ENCODE measurements at places on chromosomes 6 and 20. TPM values are rescaled to one million over a fixed set of nuclear protein-coding genes. Genes with fewer than 3 reads are reported as not detected.

- peak; percentile 56 for DNase-seq
Measured at GRCh38 chr6:139932671-139933070, 558.2 kb upstream of the CITED2 start.

DNA sequence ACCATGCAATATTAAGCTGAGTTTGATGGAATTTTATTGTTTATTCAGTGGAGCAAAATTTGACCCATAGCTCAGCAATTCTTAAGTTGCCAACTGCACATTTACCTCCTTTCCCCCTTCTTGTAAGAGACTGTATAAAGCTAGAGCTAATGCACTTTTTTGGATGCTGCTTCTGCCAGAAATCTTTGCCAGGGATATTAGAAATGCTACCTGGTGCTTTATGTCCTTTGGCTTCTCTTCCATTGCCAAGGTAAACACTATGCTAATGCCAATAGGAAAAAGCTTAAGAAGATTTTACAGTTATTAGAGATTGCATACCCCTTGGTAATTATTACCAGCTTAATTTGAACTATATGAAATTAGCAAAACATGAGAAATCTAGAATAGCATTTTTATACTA lies 79.0 kb upstream of the OGFRL1 start:
- DNase-seq, result no peak

- DNase-seq, result no peak
Measured at GRCh38 chr6:21270636-21271201, 322.8 kb upstream of the SOX4 start.

DNA sequence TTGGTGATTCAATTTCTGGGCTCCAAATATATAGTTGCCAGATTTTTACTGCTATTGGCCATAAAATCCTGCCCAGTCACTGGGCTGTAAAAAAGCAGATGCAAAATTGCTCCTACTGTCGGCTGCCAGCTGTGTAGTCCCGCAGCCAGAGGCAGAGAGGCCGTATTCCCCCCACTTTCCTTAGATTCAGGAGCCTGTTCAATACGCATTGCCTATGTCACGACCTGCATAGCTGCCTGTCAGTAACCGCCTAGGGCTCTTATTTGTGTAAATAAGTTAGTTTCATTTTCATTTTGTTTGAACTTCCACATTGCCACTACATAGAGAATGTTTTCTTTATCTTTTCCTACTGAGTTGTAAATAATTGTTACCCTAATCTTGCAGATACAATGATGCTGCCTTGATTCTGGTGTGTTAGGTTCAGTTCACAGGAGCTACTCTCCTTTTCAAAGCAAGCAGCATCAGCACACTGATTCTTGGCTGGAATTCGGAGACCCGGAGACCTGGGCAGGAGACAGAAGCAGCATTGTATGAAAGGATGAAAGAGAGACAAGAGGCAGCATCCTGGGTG lies 46.0 kb upstream of the UST start:
- no peak for DNase-seq

- DNase-seq, result no peak
Measured at GRCh38 chr6:163383912-163384311, 30.6 kb upstream of the QKI start.

The AMD1 gene
- total RNA-seq, result 44.2 TPM

DNA sequence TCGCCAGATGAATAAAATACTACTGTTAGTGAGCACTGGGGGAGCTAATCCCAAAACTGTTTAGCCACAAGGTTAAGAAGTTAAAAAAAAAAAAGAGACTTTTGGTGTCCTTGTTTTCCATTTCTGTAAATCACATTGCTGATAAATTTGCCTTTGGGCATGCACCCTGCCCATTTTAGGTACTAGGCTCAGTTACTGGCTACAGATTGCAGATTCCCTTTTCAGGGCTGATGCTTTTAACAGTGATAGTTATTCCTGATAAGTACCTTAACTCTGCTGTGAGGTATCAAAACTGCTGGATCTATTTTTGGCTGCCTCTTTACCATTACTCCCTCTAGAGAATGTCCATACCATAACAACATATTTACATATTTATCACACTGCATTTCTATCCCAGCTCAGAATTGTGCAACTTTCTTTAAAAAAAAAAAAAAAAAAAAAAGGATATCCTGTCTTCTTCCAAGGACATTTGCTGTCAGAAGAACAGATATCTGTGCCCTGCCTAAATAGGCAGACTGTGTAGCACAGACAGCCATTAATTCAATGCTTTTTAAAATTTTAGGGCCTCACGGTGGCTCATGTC lies 94.5 kb downstream of the SSR1 start:
- no peak for DNase-seq

The TBX18 gene
- 35.3 TPM for total RNA-seq

- DNase-seq, result no peak
Measured at GRCh38 chr6:6881438-6882225, 226.1 kb upstream of the RREB1 start.

The GPX5 gene
- total RNA-seq, result not detected

The LAMA4 gene
- 629 TPM for total RNA-seq

The OR2J3 gene
- not detected for total RNA-seq

DNA sequence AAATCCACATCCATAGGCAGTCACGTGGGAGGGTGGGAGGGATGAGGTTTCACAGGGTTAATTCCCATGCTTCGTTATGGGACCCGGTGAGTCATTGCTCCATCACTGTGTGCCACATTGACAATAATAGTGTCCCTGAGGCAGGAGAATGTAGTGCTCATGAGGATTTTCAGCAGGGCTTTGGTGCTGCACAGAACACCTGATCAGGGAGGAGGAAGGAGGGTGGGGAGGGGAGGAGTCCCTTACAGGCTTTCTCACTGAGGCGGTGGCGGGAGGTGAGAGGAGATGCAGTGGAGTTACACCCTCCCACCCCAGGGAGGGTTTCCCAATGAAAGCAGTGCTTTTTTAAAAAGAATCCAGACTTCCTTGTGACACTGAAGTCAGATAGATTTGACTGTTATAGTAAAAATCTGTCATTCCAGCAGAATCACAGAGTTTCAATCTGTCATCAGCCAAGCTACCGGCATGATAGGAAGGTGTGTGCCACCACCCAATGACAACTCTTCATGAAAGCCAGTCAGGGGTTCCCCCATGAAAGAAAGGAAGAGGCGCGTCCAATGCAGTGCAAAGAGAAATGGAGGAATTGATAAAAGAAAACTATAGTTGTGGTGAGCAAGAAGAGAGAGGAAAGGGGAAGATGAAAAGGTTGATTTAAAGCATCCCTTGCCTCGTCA lies 144.8 kb downstream of the TBC1D7 start:
- DNase-seq, result no peak

The NTSR1 gene
- 0.30 TPM for total RNA-seq

The SLC26A8 gene
- not detected for total RNA-seq

- DNase-seq, result no peak
Measured at GRCh38 chr6:88544986-88545612, 379.0 kb upstream of the CNR1 start.

The FBXO5 gene
- 27.1 TPM for total RNA-seq

DNA sequence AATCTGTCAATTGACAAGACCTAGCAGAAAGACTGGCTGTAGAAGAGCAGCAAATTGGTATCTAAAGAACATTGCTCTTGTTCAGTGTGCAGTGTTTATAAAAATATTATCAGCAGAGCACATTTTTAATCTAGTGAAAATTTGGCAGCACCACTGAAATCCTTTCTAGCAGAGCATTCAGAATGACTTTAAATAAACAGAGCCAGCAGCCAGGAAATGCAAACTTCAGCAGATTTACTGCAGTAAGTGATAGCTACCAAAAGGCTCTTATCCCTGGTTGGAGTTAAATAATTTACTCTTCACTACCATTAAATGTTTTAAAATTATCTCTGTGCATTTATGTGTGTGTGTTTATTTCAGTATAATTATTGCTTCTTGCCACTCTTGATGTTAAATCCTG lies 590.9 kb upstream of the CITED2 start:
- DNase-seq, result peak; percentile 25

DNA sequence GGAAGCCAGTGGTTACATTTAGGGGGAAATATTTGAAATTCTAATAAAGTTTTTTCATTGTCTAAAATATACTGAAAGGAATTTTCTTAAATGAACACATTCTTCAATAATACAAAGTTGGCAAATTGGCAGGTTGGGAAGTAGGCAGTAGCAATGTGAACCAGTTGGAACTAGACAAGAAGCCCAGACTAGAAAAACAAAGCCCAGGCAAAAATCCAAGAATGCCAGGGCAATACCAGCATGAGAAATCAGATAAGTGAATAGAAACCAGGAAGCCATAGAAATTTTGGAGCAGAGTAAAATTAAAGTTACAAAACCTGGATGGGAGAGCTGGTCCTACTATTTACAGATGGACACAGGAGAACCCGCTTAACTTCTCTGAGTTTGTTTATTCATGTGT lies 52.2 kb downstream of the TPBG start:
- no peak for DNase-seq

DNA sequence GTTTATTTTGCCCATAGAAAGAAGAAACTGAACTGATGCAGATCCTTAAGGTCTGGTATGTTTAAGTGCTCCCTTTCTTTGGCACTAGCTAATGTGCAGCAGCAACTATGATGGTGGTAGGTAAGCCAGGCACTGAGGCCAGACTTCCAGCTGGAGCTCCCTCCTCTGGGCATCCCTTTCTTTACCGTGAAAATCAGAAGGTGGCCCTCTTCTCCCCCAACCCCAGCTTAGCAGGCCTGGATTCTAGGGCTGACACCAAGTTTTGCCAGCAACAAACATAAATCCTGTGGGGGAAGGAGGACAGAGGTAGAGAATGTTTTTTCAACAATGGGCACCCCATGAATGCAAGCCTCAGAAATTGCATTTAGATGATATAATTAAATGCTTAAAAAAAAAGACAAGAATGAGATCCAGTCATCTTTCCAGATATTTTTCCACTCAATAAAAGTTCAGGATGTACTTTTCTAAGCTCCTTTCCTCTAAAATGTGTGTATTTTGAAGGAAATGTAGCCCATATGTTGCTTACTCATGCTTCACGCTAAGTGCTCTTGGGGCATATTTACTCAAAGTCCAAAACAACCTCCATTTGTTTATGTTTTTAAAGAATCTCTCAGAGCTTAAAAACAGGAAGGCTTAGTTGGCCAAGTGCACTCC lies 123.9 kb upstream of the NXT1 start:
- peak; percentile 77 for DNase-seq

The NDUFAF4 gene
- total RNA-seq, result 44.6 TPM

DNA sequence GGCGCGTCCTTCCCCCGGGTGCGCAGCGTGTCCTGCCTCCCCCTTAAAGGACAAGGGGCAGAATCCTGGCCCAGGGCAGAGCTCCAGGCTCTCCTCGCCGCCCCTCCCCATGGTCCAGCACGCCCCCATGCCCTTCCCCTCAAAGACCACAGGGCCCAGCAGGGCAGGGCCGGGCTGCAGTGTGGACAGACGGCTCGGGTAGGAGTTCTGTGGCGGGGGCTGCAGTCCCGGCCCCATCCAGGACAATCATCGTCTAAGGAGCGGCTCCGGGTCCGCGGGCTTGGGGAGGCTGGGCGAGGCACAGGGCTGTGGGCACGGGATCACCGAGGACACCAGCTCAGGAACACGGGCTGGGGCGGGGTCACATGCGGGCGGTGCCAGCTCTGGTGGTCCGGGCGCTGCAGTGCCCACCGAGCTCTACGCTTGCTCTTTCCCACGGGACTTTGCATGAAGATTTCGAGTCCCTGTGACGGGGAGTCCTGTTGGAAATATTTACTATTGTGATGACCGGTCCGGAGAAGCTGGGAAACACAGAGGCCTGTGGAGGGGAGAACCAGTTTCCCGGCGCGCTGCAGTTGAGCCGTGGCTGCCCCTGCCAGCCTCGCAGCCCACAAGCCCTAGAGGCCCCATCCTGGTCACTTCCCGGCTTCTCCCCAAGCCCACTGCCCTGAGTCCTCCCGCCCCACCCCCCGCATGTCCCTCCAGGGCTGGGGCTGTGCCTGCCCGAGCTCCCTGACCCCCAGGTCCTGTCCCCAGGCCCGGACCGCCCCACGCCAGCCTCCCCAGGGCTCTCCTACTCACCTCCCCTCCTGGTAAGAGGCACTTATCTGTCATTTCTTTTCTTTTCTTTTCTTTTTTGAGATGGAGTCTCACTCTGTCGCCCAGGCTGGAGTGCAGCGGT lies 20.6 kb downstream of the SLC17A9 start:
- DNase-seq, result no peak

GRCh38 chr6:34852406-34853085 lies 35.3 kb downstream of the TAF11 start:
- DNase-seq, result no peak

DNA sequence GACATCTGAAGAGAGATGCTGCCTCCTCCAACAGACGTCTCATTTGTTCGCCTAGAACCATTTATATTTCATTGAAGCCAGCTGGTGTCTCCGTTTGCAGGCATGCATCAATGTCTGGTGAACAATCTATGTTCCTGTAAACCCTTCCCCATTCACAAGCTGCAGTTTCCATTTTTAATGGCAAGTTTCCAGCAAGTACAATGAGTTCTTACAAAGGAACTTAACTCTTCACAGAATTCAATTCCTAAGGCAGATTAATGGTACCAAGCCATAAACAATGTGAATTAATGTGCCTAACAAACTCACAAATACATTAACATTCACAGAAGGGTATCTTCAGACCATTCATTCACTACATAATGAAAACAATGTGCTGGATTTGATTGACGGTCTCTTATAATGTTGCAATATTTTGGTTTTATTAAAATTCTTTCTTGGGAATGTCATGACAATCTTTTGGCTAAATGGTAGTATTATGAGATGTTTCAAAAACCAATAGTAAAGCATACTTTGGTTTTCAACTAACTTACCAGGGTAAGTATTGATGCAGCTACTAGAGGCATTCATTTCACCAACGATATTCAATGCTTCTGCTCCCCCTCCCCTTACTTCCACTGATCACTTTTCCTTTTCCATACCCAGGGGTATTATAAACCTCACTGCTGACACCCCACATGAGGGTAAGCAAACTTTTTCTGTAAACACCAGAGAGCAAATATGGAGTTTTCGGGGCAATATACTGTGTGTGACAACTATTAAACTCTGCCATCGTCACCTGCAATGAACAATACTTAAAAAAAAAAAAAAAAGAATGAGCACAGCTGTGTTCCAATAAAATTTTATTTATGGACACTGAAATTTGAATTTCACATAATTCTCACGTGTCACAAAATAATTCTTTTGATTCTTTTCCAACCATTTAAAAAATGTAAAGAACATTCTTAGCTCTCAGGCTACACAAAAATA lies 4.2 kb downstream of the AKIRIN2 start:
- DNase-seq, result peak; percentile 85
